ENCODE measurements at places on chromosomes 5 and 9. TPM values are rescaled to one million over a fixed set of nuclear protein-coding genes. Genes with fewer than 3 reads are reported as not detected.

GRCh38 chr5:30239331-30240022, 954.0 kb upstream of the CDH6 start:
- no peak for DNase-seq

DNA sequence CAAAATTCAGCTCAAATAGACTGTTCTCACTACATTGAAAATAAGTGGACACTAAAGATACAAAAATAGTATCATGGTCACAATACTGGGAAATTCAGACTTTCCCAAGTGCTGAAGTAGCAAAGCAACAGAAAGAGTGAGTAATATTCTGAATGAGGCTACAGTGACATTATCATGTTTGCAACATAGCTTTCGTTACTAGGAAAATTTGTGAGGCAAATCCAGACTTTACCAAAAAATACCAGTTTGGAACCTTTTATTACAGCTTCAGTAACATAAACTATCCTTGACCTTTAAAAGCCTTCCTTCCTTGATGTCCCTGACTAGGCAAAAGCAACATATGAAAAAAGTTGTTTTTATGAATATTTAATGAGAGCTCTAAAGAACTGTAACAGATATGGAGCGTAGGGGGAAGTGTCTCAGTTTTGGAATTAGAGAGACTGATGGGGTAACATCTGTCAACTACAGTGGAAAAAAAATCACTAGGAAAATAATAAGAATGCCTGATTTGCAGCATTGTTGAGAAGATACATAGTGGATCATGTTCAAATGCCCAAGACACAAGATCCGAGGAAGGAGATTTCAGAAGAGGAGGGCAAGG, 312.9 kb downstream of the ADGRV1 start:
- DNase-seq: no peak

DNA sequence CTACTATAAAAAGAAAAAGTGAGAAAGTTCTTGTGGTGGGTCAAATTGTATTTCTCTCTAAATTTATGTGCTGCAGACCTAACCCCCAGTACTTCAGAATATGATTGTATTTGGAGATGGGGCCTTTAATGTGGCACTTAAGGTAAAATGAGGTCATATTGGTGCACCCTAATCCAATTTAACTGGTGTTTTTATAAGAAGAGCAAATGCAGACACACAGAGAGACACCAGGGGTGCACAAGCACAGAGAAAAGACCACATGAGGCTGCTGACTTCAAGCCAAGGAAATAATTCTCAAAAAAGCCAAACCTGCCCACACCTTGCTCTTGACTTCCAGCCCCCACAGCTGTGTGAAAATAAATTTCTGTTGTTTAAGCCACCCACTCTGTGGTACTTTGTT, 80.2 kb upstream of the HTR4 start:
- DNase-seq: no peak

DNA sequence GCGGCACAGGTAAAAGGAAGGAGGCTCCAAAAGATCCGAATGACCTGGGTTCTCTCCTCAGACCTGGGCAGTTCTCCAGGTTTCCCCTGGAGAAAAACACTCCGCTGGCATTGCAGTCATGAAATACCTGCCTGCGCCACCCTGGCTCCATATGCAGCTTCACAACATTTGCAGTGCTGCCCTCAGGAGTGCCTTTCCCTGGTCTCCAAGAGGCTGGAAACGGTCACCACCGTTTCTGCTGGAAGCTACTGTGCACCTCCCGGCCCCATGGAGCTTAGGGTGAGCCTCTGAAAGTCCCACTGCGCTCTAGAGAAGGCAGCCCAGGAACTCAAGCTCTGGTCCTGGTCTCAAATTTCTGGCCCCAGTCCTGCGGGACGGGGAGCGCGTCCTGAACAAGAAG, 670 bp downstream of the UGT3A1 start:
- no peak for DNase-seq

The CLIC3 gene
- 1.3 TPM for total RNA-seq

Data from adrenal gland (tissue), 19 donors.